ENCODE measurements at places on chromosomes 11 and 22.

DNA sequence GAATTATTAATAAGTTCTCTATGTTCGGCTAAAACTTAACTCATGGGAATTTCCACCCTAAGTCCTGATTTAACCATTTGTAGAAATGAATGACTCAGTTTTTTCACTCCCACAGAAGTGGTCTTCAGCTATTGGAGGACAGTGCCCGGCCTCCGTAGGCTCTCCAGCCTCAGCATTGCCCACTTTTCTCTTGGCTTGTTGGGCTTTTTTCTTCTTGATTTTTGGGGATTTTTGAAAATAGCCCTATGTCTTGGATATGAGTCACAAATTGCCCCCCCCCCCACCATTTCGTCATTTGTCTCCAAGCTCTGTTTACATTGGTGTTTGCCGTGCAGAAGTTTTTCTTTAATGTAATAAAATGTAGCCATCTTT is 66.7 kb downstream of the PACS1 start:
- peak; percentile 50 for DNase-seq

- no peak for DNase-seq
Observed at GRCh38 chr22:46813816-46814597, 51.6 kb downstream of the TBC1D22A start.

DNA sequence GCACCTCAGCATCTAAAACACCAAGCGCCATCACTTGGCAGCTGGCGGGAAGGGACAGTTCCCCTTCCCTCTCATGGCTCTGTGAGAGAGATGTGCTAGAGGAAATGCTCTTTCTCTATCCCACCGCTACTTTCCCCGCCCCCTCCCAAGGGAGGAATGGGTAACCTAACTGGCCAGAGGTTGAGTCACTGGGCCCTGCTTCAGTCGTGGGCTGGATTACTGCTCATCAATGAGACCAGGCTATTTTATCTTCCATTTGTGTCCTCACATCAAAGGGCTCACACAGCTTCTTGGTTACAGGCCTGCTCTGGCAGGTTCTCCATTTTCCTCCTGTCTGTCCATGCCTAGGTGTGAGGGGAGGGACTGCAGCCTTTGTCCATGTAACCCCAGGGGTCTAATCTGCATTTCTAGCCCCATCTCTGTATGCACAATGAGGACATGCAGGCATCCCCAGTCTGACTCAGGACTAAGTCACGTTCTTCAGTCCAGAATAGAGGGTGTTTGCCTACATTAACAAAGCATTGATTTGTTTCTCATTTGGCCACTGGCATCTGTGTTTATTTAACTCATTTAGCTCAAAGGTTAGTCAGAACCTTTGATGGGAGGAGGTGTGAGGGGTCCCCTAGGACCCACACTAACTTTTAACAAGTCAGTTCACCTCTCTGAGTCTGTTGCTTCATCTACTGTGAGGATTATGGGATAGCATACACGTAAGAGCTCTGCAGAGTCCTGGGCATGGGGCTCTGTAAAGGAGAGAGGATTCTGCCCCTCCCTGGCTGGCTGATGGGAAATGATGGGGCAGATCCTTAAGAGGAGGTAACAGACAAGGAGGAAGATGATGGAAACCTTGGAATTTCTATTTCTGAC is 99.1 kb downstream of the XRRA1 start:
- no peak for DNase-seq

DNA sequence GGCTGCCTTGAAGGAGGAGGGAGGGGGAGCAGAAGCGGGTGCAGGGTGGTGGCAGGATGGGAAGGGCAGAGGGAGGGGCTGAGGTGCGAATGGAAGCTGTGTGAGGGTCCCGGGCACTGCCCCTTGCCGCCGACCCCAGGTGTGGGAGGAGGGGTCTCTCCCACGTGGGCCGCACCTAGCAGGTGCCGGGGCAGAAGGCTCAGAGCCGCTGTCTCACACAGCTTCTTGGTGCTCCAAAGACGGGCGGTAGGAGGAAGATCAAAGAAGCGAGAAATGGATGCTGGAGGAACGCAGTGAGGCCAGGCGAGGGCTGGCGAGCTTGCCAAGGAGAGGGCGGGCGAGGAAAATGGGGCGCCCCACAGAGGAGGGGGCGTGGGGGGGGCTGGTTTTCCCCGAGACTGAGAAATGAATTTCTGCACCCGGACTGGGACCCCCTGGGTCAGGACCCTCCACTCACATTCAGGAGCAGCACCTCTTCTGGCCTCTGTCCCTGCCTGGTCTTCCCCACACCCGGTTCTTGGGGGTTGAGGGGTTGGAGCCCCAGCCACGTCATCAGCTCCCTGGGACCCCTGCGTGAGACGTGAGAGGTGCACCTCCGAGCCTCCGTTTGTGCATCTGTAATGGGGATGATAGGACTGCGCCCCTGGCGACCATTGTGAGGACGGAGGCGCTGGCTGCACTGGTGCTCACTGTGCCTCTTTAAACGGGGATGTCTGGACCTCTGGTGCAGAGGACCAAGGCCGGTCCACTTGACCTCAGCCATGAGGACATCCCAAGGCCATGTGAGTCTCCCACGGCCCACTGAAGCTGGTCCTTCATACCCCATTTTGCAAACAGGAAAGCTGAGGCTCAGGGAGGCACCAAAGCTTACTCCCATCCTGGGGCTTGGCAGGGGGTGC is 16.8 kb downstream of the LSP1 start:
- no peak for DNase-seq

- no peak for DNase-seq
Observed at GRCh38 chr11:102191832-102192231, 81.6 kb downstream of the YAP1 start.

- DNase-seq: no peak
Observed at GRCh38 chr11:56152333-56152732, 7.8 kb downstream of the OR8K5 start.

DNA sequence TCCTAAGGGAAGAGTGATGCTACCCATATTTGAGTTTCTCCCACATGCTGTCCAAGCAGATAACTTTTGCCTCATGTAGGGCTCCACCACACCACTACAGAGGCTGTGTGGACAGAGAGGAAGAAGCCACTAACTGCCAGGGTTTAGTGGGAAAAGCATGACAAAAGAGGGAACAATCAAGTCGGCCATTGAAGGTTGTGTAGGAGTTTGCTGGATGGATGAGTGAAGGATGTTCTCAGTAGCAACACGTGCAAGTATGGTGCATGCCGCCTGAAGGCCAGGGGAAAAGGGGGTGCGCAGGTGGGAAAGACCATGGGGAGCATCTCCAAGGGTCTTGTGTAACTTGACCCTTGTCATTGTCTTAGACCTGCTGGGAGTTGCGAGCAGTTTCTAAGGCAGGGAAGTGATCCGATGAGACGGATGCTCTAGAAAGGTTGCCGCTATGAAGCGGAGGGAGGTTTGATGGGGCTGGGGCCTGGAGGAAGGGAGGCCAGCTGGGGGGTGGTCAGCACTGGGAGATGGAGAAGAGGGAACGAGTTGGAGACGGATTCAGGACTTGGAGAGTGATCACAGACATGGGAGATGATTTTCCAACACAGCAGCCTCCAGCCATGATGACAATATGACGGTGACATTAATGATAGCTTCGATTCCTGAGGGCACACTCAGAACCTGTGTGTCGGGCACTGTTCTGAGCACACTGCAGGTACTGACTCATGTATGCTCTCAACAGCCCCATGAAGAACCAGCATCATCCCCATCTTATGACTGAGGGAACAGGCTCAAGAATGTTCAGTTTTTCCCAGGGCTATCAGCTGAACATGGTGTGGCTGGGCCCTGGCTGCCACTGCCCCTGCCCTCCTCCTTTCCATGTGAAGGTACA is 53.7 kb downstream of the CD6 start:
- no peak for DNase-seq

DNA sequence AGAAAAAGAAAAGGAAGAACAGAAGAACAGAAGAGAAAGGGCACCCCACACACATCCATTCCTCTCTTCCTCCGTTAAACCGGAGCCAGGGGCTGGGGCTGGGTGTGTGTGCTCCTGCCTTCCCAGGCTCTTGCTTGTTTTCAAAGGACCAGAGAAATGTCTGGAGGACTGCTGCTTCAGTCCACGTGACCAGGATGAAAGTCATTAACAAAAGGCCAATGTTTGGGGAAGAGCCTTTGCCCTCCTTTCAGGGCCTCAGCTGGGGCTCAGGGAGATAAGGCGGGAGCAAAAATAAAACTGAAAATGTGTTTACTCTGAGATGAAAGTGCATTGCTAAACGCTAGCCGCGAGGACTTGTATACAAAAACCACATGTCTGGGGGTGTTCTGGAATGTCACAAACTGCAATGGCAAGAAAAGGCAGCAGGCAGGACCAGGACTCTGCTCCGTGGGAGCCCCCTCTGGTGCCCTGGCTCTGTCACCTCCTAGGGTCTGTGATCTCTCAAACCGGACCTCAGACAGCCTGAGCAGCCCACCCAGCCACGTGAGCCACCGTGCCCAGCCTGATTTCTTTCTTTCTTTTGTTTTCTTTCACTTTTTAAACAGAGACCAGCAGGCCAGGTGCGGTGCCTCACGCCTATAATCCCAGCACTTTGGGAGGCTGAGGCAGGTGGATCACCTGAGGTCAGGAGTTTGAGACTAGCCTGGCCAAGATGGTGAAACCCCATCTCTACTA is 31.6 kb upstream of the MYH9 start:
- peak; percentile 85 for DNase-seq

- peak; percentile 64 for DNase-seq
Observed at GRCh38 chr11:118434553-118435289, 1.6 kb upstream of the KMT2A start.

- DNase-seq: no peak
Observed at GRCh38 chr11:125777309-125777708, 1.3 kb downstream of the PATE2 start.

DNA sequence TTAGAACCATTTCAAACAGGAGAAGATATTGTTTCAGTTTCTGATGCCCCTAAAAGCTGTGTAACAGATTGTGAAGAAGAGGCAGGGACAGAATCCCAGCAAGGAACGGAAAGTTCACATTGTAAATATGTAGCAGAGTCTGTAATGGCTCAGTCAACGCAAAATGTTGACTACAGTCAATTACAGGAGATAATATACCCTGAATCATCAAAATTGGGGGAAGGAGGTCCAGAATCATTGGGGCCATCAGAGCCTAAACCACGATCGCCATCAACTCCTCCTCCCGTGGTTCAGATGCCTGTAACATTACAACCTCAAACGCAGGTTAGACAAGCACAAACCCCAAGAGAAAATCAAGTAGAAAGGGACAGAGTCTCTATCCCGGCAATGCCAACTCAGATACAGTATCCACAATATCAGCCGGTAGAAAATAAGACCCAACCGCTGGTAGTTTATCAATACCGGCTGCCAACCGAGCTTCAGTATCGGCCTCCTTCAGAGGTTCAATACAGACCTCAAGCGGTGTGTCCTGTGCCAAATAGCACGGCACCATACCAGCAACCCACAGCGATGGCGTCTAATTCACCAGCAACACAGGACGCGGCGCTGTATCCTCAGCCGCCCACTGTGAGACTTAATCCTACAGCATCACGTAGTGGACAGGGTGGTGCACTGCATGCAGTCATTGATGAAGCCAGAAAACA is 40.8 kb downstream of the IGLL1 start:
- peak; percentile 89 for DNase-seq

GRCh38 chr11:59678118-59678812 is 9.4 kb upstream of the PATL1 start:
- no peak for DNase-seq

All from lung (tissue), 17 donors.